ENCODE measurements at places on chromosomes 2 and 18.

DNA sequence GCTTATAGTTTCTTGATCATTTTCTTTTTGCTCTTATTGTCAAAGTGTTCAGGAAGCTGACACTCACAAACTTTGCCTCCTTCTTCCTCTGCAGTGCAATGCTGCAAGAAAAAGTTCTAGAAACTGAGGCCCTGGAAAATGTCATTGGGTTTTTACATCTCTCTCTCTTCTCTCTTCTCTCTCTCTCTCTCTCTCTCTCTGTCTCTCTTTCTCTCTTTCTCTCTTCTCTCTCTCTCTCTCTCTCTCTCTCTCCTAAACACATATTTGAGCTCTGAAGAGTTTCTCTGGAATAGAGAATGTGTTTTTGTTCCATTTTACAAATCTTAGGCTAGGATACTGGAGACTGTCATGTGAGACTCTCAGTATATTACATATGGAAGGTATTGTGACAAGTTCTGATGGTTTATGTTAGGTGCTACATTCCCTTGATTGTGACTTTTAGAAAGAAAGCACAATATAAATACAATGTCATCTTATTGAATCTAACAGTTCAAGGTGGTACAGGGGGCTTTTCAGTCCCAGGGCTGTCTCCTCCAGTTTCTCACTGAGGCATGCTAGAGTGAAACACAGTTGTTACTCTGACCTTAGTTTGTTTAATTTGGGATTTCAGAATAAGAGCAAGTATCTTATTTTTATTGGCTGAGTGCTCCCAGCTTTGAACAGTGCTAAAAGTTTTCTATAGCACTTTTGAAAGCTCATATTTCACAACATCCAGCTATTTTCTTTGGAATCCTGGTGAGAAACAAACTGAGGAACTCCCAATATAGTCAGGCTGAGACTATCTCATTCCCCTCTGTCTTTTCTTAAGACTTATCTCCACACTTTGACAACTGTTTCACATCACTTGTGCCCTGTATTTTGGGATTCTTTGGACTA is 41.4 kb upstream of the EHBP1 start:
- DNase-seq = no peak

DNA sequence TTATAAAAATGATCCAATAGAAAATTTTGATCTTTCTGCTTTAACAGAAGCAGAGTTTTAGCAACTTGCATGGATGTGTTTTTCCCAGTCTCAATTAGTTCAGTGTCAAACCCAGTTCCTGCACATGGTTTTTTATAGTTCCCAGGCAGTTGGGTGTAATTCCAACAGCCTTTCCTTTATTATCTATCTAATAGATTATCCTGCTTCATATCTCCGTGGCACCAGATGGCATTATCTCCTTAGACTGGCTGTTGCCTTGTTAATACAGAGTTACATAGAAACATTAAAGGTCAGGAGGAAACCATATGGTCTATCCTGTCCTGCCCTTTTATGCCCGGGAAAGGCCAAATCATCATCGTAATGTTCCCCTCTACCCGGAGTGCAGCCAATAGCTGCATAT is 400.9 kb upstream of the SMIM21 start:
- no peak for DNase-seq

- DNase-seq = no peak
Measured at GRCh38 chr18:40607542-40608148, 1347.4 kb upstream of the PIK3C3 start.

DNA sequence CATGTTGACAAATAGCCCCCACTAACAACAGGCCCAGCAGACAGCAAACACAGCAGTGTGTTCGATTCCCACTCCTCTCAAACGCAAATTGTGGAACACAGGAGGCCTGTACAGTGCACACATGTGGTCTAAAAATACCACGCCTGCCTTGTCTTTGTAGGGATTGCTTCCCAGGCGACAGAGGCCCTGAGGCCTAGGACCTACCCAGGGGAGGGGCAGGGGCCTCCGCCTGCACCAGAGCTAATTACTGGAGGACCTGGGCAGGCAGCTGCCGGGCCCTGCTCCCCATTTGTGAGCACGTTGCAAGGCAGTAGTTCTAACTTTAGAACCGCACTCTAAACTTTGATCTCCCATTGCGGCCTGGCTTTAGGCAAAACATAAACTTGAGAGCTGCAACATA is 316.0 kb downstream of the TXNL1 start:
- DNase-seq = no peak

DNA sequence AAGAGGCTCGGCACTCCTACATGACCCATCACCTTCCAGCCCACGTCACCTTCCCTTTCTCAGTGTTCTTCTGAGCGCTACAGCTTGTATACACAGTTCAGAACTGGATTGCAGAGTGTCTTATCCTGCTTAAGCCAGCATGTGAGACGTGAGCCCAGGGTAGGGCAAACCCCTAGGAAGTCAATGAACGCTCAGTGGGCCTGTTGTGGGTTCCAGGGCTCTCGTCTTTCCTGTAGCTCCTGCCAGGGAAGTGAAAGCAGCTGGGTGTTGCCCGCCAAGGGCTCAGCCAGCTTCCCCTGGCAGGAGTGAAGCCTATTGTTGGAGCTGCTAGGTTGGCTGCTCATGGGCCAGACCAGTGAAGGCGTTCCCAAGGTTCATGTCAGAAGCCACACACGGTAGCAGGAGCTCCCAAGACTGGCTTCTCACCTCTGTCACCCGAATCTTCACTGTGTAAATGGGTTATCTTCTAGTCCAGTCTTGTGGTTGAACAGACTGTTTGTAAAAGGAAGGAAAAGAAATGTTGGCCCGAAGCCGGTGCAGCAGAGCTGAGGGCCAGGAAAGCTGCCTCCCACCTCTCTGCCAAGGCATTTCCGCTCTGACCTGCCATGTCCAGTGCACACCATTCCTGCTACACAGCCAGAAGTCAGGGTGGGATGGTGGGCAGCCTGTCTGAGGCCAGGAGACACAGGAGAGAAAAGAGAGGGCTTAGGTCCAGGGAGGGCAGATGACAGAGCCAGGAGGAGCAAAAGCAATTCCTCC is 69.6 kb upstream of the RMDN2 start:
- no peak for DNase-seq

DNA sequence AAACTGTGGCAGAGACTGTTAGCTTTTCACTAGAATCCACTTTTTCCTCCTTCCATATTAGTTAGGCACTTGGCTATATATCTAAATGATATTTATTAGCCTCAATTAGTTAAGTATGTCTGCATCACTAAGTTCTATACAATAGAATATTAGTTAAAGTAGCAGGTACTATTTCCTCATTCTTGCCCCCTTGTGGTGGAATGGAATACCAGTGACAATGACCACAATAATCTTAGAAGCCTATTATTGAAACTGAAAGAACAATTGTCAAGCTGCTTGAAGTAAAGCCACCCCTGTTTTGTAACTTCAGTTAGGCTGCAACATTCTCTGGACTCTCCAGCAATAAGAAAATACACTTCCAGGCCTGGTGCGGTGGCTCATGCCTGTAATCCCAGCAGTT is 476.3 kb upstream of the VWC2L start:
- peak; percentile 71 for DNase-seq

GRCh38 chr18:63907664-63908063 is at the start of gene SERPINB10:
TSS of gene SERPINB10 (plus strand) at chr18:63907958. CDS start at chr18:63915511, 7,553 bp downstream.
- DNase-seq = no peak

DNA sequence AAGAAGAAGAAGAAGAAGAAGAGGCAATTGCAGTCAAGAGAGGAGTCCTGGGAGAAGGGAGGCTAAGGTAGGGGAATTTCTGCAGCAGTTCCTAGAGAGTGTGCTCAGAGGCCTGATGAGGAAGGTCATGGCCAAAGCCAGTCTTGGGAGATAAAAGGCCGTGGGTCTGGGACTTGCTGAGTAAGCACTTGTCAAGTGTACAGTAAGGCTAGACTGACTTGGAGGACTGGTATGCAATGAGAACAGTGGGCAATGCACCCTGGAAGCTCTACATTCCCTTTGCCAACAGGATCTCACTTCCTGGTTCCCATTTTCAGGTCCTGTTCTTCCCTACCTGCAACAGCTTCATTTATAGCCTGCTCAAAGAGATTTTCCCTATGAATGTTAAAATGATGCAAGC is 28.6 kb upstream of the CYP26B1 start:
- no peak for DNase-seq

DNA sequence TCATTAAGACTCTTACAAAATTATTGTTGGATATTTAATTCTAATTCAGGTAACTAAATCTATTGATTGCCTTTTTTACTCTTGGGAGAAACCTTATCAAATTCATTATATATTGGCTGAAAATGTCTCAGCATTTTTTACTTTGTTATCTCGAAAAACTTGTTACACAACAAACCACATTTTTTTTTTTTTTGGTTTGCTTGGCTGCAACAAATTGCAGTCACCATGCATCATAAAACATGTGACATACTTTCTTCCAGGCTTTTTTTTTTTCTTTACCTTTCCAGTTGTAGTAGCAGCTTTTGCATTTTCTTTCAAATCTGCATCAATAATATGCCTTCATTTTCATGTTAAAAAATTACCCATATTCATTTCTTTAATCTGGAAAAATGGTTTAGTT is 186.7 kb downstream of the TDRD15 start:
- DNase-seq = no peak

GRCh38 chr2:43008388-43008787 is 216.0 kb upstream of the HAAO start:
- no peak for DNase-seq

DNA sequence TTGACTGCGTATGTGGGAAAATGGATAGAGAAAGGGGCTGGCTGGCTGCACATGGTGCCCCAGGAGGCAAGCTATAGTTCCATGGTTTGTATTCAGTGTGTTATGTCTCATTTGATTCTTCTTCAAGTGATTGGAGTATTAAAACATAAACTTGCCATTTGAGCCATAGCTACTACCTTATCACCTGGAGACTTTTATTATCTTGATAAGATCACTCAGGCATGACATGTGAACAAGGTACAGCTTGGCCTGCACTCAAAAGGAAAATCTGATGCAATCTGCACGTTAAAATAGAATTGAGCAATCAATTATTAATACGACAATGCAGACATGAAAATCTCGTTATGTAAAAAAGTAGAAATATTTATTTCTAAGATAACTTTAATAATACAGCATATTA is 116.9 kb downstream of the RND3 start:
- DNase-seq = no peak

GRCh38 chr2:223465793-223466192 is 136.4 kb downstream of the SCG2 start:
- no peak for DNase-seq

- no peak for DNase-seq
Measured at GRCh38 chr18:59057969-59058368, 81.7 kb upstream of the SEC11C start.

DNA sequence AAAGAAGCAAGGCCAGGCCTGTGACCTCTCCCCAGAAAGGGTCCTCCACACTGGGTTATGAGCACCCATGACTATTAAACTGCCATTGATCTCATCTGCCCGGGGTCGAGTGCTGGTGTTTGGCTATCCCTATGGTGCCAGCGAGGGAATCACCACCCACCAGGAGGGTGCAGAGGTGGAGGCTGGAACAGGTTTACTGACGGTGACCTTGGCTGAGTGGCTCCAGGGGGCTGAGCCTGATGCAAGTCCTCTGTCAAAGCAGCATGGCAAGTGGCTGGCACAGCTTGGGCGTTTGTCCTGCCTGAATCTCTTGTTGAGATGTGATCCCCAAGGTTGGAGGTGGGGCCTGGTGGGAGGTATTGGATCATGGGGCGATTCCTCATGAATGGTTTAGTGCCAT is 196.4 kb upstream of the HDAC4 start:
- no peak for DNase-seq

GRCh38 chr2:97704989-97705388 is 8.4 kb upstream of the ZAP70 start:
- no peak for DNase-seq

GRCh38 chr2:181958726-181959125 is 26.9 kb upstream of the PPP1R1C start:
- no peak for DNase-seq

DNA sequence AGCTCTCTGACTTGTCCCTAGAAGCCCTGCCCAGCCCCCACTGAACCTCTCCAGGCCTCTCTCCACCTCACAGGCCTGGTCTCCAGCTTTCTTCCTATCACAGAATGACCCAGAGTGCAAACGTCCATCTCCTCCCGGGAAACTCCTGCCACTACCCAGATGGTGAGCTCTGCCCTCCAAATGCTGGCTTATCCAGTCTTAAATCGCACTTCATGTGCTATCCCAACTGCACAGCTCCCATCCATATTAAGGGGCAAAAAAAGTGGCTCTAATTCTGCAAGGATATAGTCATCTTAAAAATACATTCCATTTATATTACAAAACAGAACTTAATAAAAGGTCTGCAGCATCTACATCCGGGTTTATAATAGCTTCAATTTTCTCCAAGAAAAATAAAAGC is 70.8 kb upstream of the CDC42EP3 start:
- DNase-seq = no peak

- no peak for DNase-seq
Measured at GRCh38 chr2:219969508-219969907, 342.1 kb downstream of the SLC4A3 start.

GRCh38 chr2:124763611-124764010 is 738.5 kb downstream of the CNTNAP5 start:
- no peak for DNase-seq

DNA sequence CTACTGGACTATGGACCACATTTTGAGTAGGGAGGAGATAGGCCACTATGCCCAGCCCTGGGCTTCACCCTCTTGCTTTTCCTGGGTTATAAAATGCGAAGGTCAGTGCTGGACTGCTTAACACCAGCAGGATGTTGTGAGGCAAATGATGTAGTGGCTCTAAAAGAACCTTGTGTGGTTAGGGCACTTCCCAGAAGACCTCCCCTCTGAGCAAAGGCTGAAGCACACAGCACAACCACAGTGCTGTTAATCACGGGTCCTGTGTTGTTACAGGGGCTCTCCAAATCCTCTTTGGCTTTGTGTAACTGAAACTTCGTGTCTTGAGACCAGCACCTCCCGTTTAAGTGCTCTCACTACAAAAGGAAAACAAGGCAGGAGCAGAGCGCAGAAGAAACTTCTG is 166.9 kb downstream of the KLHL29 start:
- DNase-seq = no peak

All from NAMALWA (cell line).